ENCODE measurements at places on chromosomes 2 and 18.

DNA sequence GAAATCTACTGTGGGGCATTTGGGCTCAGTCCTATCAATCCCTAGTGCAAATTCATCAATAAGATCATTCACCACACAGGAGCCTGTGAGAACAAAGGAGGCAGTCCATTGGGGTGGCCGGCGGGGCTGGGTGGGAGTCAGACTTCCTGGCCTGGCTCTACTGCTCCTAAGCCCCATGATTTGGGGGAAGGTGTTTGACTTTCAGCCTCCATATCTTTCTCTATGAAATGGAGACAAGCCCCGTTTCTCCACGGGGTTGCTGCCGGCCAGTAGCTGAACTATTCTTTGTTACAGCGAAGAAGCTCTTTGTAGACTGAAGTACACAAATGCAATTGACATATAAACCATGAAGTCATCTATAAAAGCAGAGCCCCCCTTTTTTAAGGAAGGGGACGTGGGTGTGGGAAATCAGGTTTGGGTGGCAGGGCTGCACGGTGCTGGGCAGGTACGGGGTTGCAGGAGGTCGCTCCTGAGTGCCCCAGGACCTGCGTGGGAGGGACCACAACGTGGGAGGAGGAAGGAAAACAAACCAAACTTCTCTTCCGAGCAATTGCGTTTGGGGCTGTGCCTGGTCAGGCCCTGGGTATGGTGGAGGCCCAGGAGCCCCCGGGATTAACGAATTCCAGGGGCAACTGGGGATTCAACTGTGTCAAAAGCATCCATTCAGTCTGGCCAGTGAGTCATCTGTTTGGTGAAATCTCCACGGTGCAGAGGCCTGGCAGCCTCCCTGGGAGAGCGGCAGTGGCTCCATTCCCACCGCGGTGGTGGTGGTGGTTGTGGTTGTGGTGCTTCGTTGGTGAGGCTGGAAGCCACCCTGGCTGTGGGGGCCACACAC is 18.2 kb downstream of the FBLN7 start:
- peak; percentile 66 for DNase-seq

DNA sequence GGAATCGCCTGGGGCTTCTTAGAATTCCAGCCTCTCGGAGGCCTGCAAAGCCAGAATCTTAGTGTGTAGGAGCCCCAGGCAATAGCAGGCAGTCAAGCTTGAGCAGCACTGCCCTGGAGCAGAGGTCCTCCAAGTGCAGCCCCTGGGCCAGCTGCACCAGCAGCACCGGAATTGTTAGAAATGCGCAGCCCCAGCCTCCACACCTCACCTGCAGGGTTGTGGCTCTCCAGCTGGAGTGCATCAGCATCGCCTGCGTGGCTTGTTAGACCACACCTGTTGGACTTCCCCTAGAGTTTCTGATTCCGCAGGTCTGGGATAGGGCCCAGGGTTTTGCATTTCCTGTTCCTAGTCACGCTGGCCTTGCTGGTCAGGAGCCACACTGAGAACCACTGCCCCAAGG is 100.3 kb downstream of the ASAP2 start:
- DNase-seq, result no peak

DNA sequence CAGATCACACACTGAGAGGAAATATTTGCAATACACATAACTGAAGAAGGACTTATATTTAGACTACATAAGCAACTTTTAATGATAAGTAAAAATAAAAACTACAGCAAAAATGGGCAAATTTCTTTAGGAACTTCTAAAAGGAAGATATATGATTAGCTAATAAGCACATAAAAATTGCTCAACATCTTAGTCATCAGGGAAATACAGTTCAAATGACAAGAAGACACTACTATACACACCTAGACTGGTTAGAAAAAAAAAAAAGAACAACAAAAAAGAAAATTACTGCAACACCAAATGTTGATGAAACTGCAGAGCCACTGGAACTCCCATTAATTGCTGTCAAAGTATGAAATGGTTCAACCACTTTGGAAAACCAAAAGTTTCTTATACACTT is 1247.5 kb upstream of the ACVR2A start:
- no peak for DNase-seq

DNA sequence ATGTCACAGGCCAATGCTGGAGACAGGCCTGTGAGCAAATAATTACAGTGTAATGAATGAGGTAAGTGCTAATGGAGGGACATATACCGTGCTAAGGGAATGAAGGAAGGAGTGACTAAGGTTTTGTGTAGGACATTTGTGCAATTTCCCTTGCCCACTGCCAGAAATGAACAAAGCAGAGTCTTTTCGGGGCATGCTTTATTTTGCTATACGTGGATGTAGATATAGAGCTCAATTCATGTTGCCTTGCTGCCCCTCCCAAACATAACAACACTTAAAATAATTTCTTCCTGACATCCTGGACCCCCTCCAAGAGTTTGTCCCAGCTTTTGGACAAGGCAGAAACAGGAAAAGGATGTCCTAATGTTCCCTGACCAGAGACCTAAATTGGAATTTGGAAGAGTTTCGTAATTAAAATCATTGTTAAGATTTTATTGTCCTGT is 23.7 kb upstream of the CD28 start:
- DNase-seq, result no peak

- no peak for DNase-seq
These were observed 32.2 kb downstream of the KIF1A start for GRCh38 chr2:240787521-240788472.

GRCh38 chr2:175823002-175823706 is 178.9 kb downstream of the LNPK start:
- DNase-seq, result no peak

DNA sequence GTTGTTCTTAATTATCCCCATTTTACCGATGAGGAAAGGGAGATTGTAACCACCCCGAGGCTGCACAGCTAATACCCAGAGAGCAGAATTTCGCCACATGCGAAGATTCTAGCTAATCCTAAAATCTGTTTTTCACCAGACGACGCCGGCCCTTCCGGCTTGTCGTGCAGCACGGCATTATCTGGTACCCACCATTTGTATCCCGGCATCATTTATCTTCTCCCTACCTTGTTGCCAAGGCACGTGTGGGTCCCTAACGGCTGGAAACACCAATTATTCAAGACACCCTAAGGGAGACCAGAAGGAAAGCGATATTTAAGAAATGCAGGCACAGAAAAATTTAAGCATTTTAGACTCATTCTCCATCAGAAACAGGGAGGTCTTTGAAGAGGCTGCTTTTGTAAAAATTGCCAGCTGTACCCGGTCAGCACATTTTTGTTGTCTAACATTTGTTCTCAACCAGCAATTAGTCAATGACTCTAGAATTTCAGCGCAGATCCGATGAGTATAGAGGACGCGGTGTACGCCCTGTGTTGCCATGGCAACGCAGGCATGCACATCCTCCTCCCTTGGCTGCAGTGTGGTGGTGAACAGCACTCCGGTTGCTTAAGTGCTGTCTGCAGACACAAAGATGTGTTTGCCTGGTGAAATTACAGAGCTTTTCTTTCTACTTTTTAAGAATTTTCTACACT is 111.6 kb downstream of the AGAP1 start:
- no peak for DNase-seq

GRCh38 chr2:160583146-160583535 is 89.5 kb upstream of the RBMS1 start:
- DNase-seq, result no peak

DNA sequence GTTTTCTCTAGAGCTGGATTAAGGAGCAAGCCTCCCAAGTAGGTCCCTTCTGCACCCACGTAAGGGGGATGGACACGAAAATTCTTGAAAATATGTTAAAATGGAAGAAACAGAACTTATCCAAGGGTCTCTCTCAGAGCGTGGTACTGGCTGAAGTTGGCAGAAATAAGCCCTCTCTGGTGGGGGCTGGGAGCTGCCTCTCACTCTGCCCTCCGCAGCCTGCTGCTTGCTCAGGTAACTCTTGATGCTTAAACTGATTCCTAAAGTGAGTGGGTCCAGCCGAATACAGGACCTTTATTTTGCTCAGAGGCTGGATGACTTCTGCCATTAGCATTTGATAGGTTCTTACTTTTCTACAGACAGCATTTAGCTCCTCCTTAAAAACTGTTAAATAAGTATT is 78.1 kb downstream of the SPHKAP start:
- DNase-seq, result no peak

GRCh38 chr2:156379071-156379470 is 46.5 kb upstream of the NR4A2 start:
- DNase-seq, result no peak

DNA sequence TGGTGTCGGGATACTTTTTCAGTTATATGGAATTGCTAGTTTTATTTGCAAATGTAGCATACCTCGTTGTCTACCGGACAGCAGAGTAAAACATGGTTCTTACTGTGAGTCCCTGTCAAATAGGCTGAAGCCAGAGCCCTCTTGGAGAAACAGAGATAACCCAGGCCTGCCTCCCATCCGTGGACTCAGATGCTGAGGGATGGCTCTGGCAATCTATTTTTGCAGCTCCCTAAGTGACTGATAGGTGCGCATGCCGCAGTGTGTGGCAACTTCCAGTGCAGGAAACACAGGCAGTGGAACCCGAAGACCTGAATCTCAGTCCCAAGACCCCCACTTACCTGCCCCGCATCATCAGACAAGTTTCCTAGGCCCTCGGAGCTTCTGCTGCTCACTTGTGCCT is 33.6 kb downstream of the STEAP3 start:
- no peak for DNase-seq

DNA sequence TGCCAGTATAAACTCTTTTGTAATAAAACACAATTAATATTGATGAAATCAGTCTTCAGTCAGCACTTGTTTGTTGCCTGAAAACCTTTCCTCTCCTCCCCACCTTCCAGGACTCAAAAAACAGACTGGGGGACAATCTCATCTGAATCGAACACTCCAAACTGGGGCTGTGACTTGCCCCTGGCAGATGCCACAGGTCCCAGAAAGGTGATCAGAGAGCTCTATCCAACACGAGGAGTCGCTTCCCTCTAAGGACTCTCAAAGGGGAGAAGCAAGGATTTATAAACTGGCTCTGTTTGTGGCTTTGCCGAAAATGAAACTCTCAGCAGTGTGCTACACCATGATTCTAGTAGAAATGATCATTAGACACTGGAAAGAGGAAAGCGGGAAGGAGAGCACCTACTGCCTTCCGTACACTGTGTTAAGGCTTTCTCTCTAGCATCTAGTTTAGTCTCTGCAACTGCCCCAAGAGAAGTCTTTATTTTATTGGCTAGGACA is 199.2 kb downstream of the TGIF1 start:
- DNase-seq, result no peak

GRCh38 chr2:219356834-219357233 is 24.3 kb upstream of the RESP18 start:
- no peak for DNase-seq

DNA sequence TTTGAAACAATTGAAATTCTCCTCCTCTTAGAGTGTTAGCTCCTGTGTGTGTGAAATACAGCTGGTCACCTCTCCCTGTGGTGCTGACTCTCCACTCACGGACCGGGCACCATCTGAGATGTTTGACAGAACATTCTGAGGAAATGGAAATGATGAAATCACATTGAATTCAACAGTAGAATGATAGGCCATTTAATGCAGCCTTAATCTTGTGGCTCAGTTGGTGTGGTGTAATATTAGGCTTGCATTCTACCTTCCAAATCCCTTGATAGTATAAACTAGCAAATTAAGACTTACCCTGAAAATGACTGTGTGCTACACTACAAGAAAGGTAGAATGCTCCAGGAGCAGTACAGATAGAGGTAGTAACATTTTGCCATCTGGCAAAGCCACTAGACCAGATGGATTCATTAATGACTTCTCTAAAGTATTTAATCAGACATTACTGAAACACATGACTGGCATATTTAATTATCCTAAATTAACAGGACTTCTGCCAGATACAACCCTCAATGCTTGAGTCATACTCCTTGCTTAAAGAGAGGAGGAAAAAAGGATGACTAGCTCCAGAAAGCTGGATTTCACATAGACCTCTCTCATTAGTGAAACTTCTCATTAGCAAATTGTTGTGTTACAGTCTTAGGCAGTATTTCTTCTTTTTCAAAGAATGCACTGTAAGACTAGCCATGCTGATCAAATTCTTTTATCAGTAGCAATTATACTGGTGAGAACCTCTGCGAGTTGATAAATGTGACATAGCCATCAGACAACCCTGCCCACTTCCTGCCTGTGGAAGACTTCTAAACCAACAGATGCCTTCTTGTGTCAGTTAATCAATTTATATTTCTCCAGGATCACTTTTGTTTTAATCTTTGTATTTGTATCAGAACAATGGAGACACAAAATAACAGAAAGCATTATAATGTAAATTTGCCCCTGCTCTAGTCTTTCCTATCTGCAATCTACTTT is 80.6 kb downstream of the EML6 start:
- DNase-seq, result no peak

DNA sequence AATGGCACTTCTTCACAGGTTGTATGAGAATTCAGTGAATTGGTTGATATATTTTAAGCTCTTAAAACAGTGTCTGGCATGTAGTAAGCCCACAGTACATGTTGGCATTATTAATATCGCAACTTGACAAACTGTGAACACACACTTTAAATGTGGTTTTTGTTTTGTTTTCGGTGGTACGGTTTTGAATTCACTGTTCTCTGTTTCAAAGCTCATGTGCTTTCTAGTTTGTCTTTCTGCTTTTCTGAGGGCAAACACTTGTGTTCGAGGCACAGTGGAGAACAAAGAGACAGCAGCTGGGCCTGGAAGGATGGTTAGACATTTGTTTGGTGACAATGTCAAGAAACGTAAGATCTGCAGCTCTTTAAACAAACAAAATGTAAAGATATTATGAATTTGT is 276.5 kb upstream of the MC4R start:
- DNase-seq, result no peak

- no peak for DNase-seq
These were observed 237.7 kb downstream of the HDAC4 start for GRCh38 chr2:239162976-239163687.

Measured in SW480 (cell line).